Uterus (tissue), 4 donors: ENCODE measurements at places on chromosomes 2 and 18. TPM values are rescaled to one million over a fixed set of nuclear protein-coding genes. Genes with fewer than 3 reads are reported as not detected.

- no peak for DNase-seq
Observed at GRCh38 chr2:169108099-169108884, 38.9 kb downstream of the DHRS9 start.

Gene REG3G
- total RNA-seq, result not detected

DNA sequence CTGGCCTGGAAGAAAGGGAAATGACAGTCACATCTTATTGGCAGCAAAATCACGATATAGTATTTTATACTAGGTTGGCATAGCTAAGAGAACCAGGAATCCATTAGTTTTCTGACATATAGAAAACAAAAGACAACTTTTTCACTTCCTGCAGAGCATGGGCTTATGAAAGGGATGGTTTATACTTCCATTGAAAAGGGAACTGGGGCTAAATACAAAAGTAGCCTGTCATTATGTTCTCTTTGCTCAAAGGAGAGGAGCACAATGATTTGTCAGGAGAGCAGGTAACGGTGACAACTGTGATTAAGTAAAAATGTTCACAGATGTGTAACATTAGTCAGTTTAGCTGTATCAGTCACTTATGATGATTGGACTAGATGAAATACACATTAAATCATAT is 46.4 kb downstream of the SLC25A12 start:
- no peak for DNase-seq

DNA sequence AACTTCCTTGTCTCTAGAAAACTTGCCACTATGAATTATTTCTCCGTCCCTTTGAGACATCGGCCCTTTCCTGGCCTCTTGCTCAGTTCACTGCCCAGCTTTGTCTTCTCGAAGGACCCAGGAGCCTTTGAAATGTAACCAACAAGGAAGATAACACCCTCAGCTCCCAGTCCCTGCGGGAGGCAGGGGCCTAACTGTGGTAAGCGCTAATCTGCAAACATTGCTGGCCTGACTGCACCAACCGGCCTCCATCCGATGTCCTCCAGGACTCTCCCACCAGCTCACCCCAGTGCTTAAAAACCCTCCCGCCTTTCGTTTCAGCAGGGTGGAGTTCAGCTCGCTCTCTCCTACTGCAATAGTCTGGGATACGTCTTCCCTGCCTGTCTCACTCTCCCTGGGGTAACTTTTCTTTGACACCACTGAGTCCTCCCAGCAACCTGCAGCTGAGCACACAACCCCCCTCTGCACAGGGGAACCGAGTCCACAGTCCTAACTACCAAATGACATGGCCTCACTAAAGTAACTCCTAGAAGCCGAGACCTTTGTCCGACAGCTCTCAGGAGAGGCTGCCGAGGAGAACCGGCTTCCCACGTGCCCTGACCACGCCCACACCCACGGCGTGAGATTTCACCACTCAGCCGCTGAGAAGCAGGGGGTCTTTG is 76.1 kb downstream of the MBP start:
- no peak for DNase-seq

Gene TMEM163
- total RNA-seq, result 1.2 TPM

DNA sequence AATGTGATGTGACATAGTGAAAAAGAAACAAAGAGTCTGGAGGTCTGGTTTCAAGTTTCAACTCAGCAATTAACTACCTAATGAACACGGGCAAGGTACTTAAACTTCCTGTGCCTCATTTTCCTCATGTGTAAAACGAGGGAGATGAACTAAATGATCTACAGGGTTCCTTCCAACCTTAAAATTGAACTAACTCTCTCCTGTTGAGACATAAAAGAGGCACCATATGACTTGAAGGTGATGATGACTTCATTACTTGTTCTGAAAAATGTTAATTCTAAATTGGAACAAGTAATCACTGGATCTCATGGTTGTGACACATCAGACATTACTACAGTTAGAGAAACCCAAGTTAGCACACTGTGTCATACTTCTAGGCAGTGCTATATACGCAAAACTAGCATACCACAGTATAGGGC is 8.9 kb upstream of the REL start:
- no peak for DNase-seq

DNA sequence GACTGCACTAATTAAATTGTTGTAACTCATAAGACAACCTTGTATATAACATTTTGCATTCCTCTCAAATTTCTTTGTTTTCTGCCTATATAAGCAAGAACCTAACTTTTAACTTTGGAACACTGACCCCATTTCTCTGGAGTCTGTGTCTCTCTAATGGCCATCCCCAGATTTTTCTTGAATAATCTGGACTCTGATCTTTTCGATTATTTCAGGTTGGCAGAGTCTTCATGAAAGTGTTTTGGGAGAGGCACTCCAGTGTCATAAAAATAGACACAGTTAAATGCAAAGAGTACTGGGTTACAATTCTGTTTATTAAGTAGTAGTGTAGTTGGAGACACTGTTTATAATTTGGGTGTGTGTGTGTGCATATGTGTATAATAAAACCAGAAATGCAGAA is 1467.7 kb upstream of the CELF4 start:
- DNase-seq, result no peak

DNA sequence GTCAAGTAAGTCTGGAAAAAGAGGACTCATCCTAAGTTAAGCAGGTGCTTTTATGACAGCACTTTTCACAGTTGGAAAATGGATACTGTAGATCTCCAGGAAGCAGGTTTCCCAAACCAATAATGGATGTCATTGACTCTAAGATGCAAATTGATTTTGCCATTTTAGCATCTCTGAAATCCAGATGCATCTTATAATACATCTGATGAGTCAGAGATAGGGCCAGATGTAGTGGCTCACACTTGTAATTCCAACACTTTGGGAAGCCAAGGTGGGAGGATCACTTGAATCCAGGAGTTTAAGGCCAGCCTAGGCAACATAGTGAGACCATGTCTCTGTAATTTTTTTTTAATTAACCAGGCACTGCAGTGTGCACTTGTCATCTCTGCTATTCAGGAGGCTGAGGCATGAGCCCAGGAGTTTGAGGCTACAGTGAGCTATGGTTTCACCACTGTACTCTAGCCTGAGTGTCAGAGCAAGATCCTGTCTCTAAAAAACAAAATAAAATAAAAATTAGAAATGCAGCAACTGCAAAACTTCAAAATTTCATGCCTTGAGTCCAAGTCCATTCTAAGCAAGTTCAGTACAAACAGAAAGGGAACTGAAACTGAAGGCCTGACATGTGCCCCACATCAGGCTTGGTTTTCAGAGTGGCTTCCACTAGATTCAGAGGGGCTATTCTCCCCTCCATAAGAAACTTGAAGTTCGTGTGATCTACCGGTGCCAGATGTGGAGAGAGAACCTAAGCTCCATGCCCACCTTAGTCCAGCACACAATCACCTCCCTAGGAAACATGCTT is 267.8 kb upstream of the NCKAP5 start:
- no peak for DNase-seq

DNA sequence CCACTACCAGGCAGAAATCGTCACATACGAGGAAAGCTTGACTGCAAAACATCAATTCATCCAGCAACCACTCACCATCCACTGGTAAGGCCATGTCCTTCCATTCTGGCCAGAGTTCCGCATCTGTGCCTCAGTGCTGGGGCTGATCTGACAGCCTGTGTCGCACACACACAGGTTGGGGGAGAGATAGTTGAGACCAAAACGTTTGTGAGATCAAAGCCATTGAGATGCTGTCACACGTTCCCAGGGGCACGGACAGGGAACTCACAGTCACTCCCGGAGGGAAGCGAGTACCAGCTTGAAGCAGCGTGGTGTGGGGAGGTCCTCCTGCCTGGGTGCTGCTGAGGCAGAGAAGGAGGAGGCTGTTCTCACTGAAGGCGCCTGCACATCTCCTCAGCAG is 458.5 kb upstream of the SALL3 start:
- no peak for DNase-seq

GRCh38 chr2:1210352-1210751 is 202.9 kb upstream of the TPO start:
- no peak for DNase-seq

Gene NT5DC4
- not detected for total RNA-seq

Gene CCL20
- not detected for total RNA-seq

GRCh38 chr2:38223256-38223655 is 147.3 kb upstream of the CYP1B1 start:
- DNase-seq, result no peak

DNA sequence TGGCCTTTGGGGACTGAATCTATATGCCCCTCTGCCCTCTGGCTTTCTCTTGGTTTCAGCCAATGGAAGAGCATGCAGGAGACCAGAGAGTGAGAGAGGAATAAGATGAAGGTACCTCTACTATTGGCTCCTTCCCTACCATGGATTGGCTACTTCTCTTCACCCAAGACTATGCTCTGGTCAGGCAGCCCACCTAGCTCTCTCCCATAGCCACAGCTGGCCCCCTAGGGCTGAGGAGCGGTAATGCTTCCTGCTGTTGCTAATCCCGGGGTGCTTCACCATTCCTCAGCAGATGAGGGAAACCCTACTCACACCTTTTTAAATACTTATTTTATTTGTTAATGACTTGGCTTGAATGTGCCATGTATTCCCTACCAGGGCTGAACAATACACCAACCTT is 142.4 kb downstream of the MREG start:
- no peak for DNase-seq

GRCh38 chr2:45869165-45869501 is 217.7 kb downstream of the PRKCE start:
- DNase-seq, result no peak

Gene HNRNPA3
- total RNA-seq, result 56.4 TPM

- no peak for DNase-seq
Observed at GRCh38 chr2:147086715-147087114, 758.1 kb upstream of the ACVR2A start.
